ENCODE measurements at places on chromosomes 5 and 9.

DNA sequence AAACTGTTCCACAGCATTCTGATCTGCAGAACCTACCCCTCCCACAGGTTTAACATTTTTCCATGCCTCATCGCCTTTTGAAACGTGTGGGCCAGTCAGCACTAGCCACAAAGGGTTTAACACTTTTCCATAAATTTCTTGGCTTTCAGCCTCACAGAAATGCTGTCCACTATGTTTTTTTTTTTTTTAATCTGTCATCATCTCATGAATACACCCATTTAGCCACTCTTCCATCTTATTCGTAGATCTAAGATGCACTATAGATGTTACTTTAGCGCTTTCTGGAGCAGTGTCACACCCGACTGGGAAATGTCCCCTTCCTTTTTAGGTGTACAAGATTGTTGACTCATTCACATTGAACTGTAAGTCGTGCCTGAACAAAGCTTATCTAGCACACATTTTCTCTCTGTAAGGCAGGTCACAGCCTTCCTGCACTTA, 62.3 kb downstream of the GCNT1 start:
- DNase-seq = no peak

DNA sequence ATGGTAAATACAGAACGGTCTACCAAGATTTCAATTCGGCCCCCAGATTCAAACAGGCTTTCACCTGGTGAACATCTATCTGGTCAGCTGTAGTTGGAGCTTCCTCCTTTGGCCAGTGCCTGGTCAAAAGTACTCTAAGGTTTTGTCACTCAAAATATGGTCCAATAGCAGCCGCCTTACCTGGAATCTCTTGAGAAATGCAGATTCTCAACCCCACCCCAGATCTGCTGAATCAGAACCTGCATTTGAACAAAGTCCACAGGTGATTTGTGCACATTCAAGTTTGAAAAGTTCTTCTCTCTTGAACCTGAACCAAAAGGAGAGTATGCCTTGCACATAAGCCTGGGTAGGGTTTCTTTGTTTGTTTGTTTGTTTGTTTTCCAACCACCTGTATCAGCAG, 17.6 kb upstream of the WHRN start:
- no peak for DNase-seq

DNA sequence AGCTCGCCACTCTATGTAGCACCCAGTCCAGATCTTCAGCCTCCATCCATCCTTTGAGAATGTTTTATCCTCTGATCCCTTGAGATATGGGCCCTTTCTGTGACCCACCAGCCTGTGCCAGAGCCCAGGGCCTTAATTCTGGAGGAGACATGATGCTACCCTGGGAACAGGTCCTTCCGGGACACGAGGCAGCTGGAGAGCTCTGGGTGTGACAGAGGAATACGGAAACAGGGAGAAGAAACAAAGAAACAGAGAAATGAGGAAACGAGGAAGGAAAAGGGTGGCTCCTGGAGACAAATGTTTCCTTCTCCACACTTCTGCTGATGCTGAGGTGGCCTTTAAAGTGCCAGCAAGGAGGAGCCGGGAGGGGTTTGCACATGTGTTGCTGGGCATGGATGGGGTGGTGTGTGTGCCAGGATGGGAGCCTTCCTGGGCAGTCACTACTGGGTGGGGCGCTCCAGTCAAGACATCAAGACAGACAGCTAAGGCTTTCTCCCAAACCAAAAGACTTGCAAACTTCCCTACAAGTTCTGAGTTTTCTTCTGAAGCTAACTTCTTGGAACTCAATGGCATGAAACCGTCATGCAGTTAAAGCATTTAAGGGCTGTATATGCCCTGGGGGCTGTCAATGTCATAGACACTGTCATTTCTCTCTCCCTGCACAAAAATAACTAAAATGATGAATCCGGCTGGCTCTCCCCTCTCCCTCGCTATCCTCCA, 22.8 kb upstream of the MARCHF6 start:
- DNase-seq = no peak

- DNase-seq = no peak
Observed at GRCh38 chr9:14366076-14366475, 52.1 kb upstream of the NFIB start.

DNA sequence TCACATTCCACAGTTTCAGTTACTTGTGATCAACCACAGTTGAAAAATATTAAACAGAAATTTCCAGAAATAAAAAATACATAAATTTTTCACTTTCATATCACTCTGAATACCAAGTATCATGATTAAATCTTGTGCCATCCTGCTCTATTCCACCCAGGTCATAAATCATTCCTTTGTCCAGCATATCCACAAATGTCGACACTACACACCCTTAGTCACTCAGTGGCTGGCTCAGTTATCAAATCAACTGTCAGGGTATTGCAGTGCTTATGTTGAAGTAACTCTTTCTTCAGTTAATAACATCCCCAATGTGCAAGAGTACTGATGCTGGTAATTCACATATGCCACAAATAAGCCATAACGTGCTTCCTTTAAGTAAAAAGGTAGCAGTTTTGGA, 115.7 kb downstream of the FBXL17 start:
- no peak for DNase-seq
